Fibroblast of the aortic adventitia (primary cell): ENCODE measurements at places on chromosomes 12 and 14.
A peak's percentile ranks its signal among the peaks of the same experiment; 100 is the strongest.

DNA sequence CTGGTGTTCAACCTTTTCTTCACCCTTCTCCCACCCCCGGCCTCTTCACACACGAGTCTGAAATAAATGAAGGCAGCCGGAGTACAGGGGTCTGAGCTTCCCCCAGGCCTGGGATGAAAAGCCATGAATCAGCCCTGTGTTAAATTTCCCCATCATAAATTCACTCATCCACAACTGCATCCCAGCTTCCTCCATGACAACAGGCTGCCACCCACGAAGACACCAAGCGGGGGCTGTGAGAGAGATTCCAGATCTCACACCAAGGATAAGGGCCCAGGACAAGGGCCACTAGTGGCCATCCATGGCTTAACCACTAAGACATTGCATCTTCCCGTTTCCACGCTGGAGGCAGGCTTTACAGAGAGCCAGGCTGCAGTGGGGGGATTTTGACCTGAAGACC, 93.9 kb upstream of the NCOR2 start:
- no peak for DNase-seq

GRCh38 chr14:48275301-48275700, 599.9 kb upstream of the MDGA2 start:
- no peak for DNase-seq

DNA sequence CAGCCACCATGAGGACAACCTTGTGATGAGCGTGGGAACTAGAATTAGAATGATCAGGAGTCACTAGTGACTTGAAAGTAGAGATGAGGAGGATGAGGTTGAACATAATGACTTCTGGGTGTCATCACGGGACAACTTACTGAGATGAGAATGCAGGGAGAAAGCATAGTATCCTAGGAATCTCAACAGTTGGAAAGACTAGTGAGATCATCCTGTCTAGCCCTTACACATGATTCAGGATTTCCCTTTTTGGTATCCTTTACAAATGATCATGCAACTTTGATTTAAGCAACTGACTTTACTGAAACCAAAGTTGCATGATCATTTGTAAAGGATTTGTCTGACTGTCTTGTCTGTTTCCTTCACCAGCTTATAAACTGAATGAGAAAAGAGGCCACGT, 51.8 kb upstream of the HIF1A start:
- DNase-seq = no peak

DNA sequence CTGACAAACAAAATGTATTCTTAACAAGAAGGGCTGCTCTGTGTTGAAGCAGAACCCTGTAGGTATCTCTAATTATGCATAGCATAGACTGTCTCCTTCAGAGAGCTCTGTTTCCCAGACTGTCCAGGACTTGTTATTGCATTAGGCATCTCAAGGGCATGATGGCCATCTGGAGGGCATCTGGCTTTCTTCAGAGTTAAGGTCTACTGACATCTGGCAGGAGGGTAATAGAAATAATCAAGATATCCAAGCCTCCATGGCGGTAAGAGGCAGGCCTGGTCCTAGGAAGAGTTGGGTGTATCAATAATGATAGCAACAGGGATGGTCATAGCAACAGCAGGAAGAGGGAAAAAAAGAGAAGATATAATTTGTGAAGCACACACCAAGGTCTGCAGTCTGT, 161.2 kb downstream of the TTC8 start:
- peak; percentile 18 for DNase-seq

DNA sequence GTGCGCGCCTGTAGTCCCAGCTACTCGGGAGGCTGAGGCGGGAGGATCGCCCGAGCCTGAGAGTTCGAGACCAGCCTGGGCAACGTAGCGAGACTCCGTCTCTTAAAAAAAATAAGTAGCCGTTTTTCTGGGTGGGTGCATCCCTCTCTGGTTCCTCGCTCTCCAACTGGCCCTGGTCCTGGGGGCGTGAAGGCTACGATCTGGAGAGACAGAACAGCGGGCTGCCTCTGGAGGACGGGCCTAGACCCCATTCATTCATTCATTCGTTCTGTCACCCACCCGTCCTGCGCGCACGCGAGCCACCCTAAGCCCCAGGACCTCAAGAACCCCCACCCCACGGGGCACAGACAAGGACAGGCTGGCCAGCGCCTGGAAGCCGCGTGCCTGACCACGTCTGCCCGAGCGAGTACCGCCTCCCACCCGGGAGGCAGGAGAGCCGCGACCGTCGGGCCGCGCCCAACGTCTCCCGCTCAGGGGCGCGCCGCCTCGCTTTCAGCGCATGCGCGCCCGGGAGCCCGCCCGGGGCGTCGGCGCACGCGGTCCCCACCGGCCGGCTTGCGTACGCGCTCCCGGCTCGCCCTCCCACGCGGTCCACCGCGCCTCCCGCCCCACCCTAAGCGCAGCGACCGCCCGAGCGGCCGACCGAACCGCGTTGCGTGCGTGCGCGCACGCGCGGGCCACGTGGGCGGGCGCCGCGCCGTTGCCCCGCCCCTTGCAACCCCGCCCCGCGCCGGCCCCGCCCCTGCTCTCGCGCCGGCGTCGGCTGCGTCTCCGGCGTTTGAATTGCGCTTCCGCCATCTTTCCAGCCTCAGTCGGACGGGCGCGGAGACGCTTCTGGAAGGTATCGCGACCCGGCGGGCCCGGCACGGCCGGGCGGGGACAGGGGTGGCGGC, at the start of gene RAN:
TSS of gene RAN (plus strand) at position 781 of the 893 bp plus-strand sequence. CDS start 528 bp downstream, outside the sequence.
- DNase-seq = peak; percentile 91

- peak; percentile 60 for DNase-seq
These were observed at the start of gene ADCY6 for GRCh38 chr12:48788854-48789775. ADCY6 (minus strand) TSS chr12:48789089; CDS start chr12:48783434, 5,655 bp downstream.

DNA sequence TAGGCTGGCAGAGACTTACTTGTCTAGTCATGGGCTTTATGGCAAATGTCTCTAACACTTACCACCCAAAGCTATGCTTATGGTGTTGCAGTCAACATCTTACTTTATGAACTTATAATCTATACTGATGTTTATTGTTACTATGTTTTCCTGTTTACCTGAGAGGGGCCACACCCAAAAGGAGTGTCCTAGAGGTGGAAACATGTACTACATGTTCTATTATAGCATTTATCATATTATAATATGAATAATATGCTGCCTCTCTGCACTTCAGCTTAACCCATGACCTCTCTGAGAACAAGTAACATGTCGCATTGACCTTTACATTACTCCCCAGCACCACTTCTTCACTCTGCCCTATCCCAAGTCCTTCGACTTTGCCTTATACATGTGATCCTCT, 501.8 kb downstream of the ETNK1 start:
- DNase-seq = no peak

GRCh38 chr12:122072031-122072970, 6.3 kb upstream of the MLXIP start:
- DNase-seq = peak; percentile 95

GRCh38 chr12:117037289-117038022, 61.8 kb downstream of the TESC start:
- DNase-seq = no peak
